ENCODE measurements at places on chromosomes 2 and 18. TPM values are rescaled to one million over a fixed set of nuclear protein-coding genes. Genes with fewer than 3 reads are reported as not detected.
A peak's percentile ranks its signal among the peaks of the same experiment; 100 is the strongest.

DNA sequence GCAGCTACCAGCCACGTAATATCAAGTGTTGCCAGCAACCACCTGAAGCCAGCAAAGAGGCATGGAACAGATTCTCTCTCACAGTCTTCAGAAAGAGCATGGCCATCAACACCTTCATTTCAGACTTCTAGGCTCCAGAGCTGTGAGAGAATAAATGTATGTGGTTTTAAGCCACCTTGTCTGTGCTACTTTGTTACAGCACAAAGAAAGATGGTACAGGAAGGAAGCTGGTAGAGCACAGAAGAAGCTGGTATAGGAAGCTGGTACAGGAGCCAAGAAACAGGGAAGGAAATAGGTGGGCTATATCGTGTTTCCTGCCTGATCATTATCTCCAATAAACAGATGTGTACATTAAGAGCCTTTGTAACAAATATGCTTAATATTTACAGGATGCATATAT, 217.4 kb downstream of the DPP10 start:
- no peaks in the 10 kb centered on the region for H3K4me1 ChIP-seq
- no peaks in the 10 kb centered on the region for H3K36me3 ChIP-seq
- no peak overlapping the region for H3K4me3 ChIP-seq
- H3K27ac ChIP-seq, result no peak overlapping the region
- DNase-seq, result no peak

GRCh38 chr2:144350151-144350802, 169.6 kb downstream of the ZEB2 start:
- no peaks in the 10 kb centered on the region for H3K36me3 ChIP-seq
- peak overlapping the region; percentile 47 for H3K27ac ChIP-seq
- H3K4me1 ChIP-seq, result peaks cover 19% of the 10 kb centered on the region
- peak; percentile 75 for DNase-seq
- H3K4me3 ChIP-seq, result peak overlapping the region; percentile 6

RNF138 gene
- total RNA-seq, result 4.9 TPM

RFX8 gene
- total RNA-seq, result 0.77 TPM

TUBA3D gene
- total RNA-seq, result not detected

DNA sequence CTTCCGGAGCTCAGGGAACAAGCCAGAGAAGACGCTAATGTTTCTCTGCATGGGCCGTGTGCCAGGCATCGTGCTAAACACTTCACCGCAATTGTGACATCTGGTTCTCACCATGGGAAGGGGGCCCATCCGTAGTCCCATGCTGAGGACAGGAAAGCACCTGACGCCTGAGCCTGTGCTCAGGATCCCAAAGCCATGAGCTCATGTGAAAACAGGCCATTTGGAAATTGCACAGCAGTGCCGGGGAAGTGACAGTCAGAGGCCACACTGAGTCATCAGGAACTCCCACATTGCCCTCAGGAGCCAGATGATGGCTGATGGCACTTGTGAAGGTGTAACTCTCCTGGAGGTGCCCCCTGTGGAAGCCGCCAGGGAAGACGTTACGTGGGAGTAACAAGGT, 141.0 kb downstream of the INHBB start:
- H3K4me1 ChIP-seq, result peaks cover 9% of the 10 kb centered on the region
- no peak overlapping the region for H3K27ac ChIP-seq
- H3K4me3 ChIP-seq, result no peak overlapping the region
- H3K36me3 ChIP-seq, result no peaks in the 10 kb centered on the region
- DNase-seq, result peak; percentile 64

OSBPL6 gene
- total RNA-seq, result 4.0 TPM

DNA sequence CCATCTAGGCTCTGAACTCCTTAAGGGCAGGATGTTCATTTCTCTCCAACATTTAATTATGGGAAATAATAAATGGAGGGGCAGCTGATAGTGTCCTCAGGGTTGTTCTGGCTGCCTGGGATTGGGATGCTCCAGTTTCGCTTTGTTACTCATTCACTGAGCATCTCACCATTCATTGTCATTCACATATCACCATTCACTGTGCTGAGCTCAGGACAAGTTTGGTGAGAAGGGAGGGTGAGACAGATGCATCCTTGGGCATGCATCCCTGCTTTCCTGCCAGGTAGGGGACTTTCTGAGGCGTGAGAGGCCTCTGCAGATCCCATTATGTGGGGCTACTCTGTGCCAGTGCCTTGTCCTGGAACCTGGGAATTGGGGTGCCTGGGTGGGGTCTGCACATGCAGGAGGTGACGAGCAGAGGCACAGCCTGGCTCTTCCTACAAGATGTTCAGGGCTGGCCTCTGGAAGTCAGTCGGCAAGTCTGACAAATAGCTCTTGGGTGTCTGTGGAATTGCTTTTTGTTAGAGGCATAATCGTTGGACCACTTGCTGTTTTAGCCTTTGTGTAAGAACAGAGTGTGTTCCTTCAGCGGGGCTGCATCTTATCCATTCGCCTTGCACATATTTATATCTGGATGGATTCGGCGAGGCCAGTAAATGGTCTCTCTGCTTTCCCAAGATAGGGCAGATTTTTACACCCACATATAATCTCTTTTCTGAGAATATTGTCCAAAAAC, 323.2 kb upstream of the THSD7B start:
- no peak overlapping the region for H3K4me3 ChIP-seq
- H3K27ac ChIP-seq, result no peak overlapping the region
- no peaks in the 10 kb centered on the region for H3K4me1 ChIP-seq
- H3K36me3 ChIP-seq, result no peaks in the 10 kb centered on the region
- H3K27me3 ChIP-seq, result peaks cover 51% of the 10 kb centered on the region
- no peak for DNase-seq

GRCh38 chr2:111119822-111120252, 877 bp upstream of the BCL2L11 start:
- H3K27me3 ChIP-seq, result no peaks in the 10 kb centered on the region
- H3K36me3 ChIP-seq, result peaks cover 9% of the 10 kb centered on the region
- no peak for DNase-seq
- peaks cover 16% of the 10 kb centered on the region for H3K4me1 ChIP-seq
- peak overlapping the region; percentile 91 for H3K4me3 ChIP-seq
- H3K27ac ChIP-seq, result peak overlapping the region; percentile 60

GRCh38 chr2:226791056-226791486, 8.5 kb downstream of the IRS1 start:
- H3K27me3 ChIP-seq, result no peaks in the 10 kb centered on the region
- H3K36me3 ChIP-seq, result peaks cover 59% of the 10 kb centered on the region
- no peak for DNase-seq
- peak overlapping the region; percentile 88 for H3K27ac ChIP-seq
- H3K4me3 ChIP-seq, result peak overlapping the region; percentile 88

EPHA4 gene
- total RNA-seq, result 3.3 TPM

DNA sequence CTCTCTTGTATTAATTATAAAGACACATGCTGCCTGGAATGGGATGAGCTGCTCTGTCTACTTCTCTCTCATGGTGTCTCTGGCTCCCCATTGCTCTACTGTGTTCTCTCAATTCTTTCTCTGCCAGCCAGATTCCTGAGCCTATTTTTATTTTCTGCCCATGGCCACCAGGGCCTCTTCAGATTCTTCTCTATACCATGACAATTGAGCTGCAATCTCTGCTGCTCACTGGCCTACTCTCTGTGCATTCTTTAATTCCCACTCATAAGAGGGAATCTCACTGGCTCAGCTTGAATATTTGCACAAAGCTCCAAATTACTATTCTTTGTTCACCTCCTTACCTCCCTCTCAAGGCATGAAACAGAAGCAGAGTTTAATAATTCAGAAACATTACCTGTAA, 161.4 kb upstream of the GULP1 start:
- H3K27me3 ChIP-seq, result no peaks in the 10 kb centered on the region
- H3K36me3 ChIP-seq, result no peaks in the 10 kb centered on the region
- no peaks in the 10 kb centered on the region for H3K4me1 ChIP-seq
- H3K27ac ChIP-seq, result no peak overlapping the region

GRCh38 chr2:105796791-105797190, 52.1 kb downstream of the NCK2 start:
- no peak overlapping the region for H3K4me3 ChIP-seq
- no peak for DNase-seq
- H3K27me3 ChIP-seq, result no peaks in the 10 kb centered on the region
- H3K4me1 ChIP-seq, result peaks cover 16% of the 10 kb centered on the region
- H3K36me3 ChIP-seq, result no peaks in the 10 kb centered on the region

DNA sequence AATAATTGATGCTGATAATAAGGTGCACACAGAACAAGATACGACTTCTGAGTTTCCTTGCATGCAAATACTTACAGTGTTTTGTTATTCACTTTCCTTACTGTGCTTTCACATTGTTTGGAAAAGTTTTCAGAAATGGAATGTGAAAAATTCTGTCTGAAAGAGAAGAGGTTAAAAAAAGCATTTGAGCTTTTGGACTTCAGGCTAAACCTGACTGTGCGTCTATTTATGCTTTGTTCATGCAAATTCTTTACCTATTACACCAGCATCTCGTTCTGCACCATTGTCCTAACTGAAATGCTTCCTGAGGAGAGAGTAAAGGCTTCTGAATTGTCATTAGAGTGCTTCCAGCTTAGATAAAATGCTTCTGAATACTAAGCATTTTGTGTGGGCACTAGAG, 61.4 kb downstream of the LHCGR start:
- H3K27me3 ChIP-seq, result peaks cover 24% of the 10 kb centered on the region
- no peaks in the 10 kb centered on the region for H3K4me1 ChIP-seq
- H3K27ac ChIP-seq, result no peak overlapping the region
- H3K4me3 ChIP-seq, result no peak overlapping the region

POLE4 gene
- 132 TPM for total RNA-seq

DHRS9 gene
- total RNA-seq, result 0.22 TPM

GRCh38 chr2:101356521-101356920, 30.8 kb downstream of the CREG2 start:
- H3K27me3 ChIP-seq, result no peaks in the 10 kb centered on the region
- peak; percentile 82 for DNase-seq
- no peaks in the 10 kb centered on the region for H3K36me3 ChIP-seq
- peak overlapping the region; percentile 94 for H3K27ac ChIP-seq
- H3K4me1 ChIP-seq, result peaks cover 57% of the 10 kb centered on the region
- no peak overlapping the region for H3K4me3 ChIP-seq

- no peaks in the 10 kb centered on the region for H3K36me3 ChIP-seq
- H3K4me1 ChIP-seq, result 0 out of 2 replicates have a peak, but pooled peaks cover 3% of the 10 kb centered on the region
- H3K27ac ChIP-seq, result no peak overlapping the region
- no peak overlapping the region for H3K4me3 ChIP-seq
Observed at GRCh38 chr2:88813612-88814011, 122.1 kb downstream of the RPIA start.

DNA sequence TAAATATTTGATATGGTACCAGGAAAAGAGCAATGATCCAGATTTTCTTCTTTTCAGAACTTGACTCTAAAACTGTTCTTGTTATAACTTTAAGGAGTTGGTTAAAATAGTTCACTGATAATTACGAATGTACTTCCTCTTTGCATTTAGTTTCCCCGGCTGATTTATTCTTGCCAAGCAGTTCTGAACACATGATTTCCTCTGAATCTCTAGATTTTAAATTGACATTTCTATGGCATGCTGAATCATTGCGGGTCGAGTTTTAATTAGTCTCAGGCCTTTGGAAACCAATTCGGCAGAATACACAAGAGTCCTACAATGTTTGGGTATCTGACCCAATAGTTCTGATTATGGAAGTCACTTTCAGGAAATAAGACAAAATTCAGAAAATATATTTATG, 37.3 kb upstream of the DNAH7 start:
- H3K4me3 ChIP-seq, result no peak overlapping the region
- H3K27ac ChIP-seq, result no peak overlapping the region
- no peaks in the 10 kb centered on the region for H3K36me3 ChIP-seq
- no peak for DNase-seq
- no peaks in the 10 kb centered on the region for H3K27me3 ChIP-seq

ALK gene
- 0.87 TPM for total RNA-seq

TYMS gene
- 69.7 TPM for total RNA-seq

DNA sequence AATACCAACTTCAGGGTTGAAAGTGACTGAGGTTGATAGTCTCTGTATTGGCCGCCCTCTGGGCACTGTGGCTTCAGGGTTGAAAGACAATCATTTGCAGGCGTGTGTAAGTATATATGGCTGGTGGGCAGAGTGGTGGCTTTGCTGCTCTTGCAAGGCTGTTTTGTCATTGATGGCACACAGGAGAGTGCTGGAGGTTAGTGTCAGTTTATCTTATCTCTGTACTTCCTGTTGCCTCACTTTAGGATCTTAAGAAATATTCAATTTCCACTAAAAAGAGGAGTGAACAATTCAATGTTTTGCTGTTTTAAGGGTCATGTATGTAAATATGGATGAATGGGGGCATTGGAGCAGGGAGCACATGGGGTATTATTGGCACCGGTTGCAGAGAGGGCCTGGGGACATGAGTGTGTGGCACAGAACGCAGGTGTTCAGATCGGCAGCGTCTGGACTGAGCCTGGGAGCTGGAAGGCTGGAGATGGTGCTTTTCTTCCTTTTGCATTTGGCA, 51.5 kb downstream of the NCK2 start:
- H3K36me3 ChIP-seq, result no peaks in the 10 kb centered on the region
- H3K27ac ChIP-seq, result peak overlapping the region; percentile 41
- no peaks in the 10 kb centered on the region for H3K27me3 ChIP-seq
- DNase-seq, result no peak
- H3K4me3 ChIP-seq, result no peak overlapping the region

GRCh38 chr2:238701341-238702206, 146.3 kb upstream of the TWIST2 start:
- no peaks in the 10 kb centered on the region for H3K27me3 ChIP-seq
- no peaks in the 10 kb centered on the region for H3K4me1 ChIP-seq
- H3K27ac ChIP-seq, result no peak overlapping the region
- H3K36me3 ChIP-seq, result no peaks in the 10 kb centered on the region
- DNase-seq, result no peak

RND3 gene
- total RNA-seq, result 145 TPM

GRCh38 chr2:241767464-241768250, 9.0 kb upstream of the GAL3ST2 start:
- H3K27me3 ChIP-seq, result no peaks in the 10 kb centered on the region
- peaks cover 9% of the 10 kb centered on the region for H3K4me1 ChIP-seq
- no peak overlapping the region for H3K4me3 ChIP-seq

NOL4 gene
- not detected for total RNA-seq

REG3A gene
- not detected for total RNA-seq

TMEM163 gene
- 0.12 TPM for total RNA-seq

- no peak for DNase-seq
- no peaks in the 10 kb centered on the region for H3K4me1 ChIP-seq
- H3K27ac ChIP-seq, result no peak overlapping the region
- H3K36me3 ChIP-seq, result no peaks in the 10 kb centered on the region
- H3K27me3 ChIP-seq, result no peaks in the 10 kb centered on the region
- H3K4me3 ChIP-seq, result no peak overlapping the region
Observed at GRCh38 chr18:71374294-71375000, 1085.6 kb downstream of the SOCS6 start.

- H3K36me3 ChIP-seq, result no peaks in the 10 kb centered on the region
- no peak for DNase-seq
- H3K4me1 ChIP-seq, result no peaks in the 10 kb centered on the region
- H3K4me3 ChIP-seq, result no peak overlapping the region
- H3K27me3 ChIP-seq, result no peaks in the 10 kb centered on the region
- H3K27ac ChIP-seq, result no peak overlapping the region
Observed at GRCh38 chr18:48860269-48861180, 90.2 kb downstream of the SMAD7 start.
